ENCODE measurements at places on chromosomes 4 and X.

DNA sequence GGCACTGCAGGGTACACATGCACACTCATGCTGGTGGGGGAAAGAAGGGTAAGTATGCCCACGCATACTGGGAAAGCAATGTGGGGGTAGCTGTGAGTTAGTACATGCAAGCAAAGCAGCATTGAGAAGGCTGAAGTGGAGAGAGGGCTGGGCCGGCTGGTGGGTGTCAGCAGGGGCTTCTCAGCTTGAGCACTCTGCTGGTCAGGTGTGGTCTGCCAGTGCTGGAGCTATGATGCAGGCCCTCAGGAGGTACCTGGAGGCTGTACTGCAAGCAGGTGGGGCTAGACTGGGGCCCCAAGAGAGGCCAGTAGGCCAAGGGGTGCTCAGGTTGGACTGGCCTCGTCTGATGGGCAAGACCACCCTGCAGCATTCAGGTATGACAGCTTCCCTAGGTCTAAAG is 61.9 kb upstream of the SERPINA7 start:
- no peak for DNase-seq
- H3K4me3 ChIP-seq, result no peak overlapping the region
- no peaks in the 10 kb centered on the region for H3K4me1 ChIP-seq
- no peak overlapping the region for H3K27ac ChIP-seq
- no peaks in the 10 kb centered on the region for H3K27me3 ChIP-seq
- H3K36me3 ChIP-seq, result no peaks in the 10 kb centered on the region

GRCh38 chr4:153676984-153677383 is 7.1 kb upstream of the TLR2 start:
- H3K27ac ChIP-seq, result no peak overlapping the region
- DNase-seq, result no peak
- no peaks in the 10 kb centered on the region for H3K36me3 ChIP-seq
- H3K4me3 ChIP-seq, result no peak overlapping the region
- H3K4me1 ChIP-seq, result no peaks in the 10 kb centered on the region

- no peak for DNase-seq
- H3K4me1 ChIP-seq, result no peaks in the 10 kb centered on the region
- no peaks in the 10 kb centered on the region for H3K36me3 ChIP-seq
Measured at GRCh38 chr4:79603681-79604080, 195.7 kb upstream of the GK2 start.

GRCh38 chr4:116323606-116324005 is 761.8 kb downstream of the TRAM1L1 start:
- H3K27ac ChIP-seq, result no peak overlapping the region
- no peak overlapping the region for H3K4me3 ChIP-seq
- no peak for DNase-seq

DNA sequence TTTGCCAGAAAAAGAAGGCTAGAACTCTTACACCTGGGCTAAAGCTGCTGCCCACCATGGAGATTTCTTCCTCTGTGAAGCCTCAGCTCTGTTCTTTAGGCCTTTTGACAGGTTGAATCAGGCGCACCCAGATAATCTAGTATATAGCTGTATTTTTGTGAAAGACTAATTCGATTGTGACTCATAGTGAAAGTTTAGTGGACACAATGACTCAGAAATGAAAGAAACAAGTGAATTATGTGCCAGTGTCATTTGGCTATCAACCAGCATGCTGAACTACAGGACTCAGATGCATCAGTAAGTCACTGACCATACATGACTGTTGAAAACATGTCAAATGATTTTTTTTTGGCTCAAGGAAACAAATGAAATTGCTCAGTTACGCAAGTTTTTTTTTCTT is 425.4 kb downstream of the SLITRK2 start:
- DNase-seq, result no peak
- no peak overlapping the region for H3K4me3 ChIP-seq
- H3K27me3 ChIP-seq, result no peaks in the 10 kb centered on the region

DNA sequence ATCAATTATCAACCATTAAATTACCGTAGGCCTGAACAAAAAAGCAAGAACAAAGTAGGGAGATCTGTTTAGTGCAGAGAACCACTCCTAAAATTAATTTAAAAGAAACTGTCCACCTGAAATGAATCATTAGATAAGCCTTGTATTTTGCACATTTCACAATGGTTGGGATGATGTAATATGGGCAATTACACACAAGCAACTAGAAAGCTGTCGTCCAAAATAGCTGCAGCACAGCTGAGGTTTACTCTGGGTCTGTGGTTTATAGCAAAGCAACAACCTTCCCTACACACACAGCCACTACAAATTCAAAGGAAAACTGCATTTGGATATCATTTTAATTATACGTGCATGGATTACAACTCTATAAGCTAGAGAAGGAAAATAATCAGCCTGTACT is 28.5 kb downstream of the PCDH19 start:
- no peak overlapping the region for H3K4me3 ChIP-seq
- H3K4me1 ChIP-seq, result no peaks in the 10 kb centered on the region
- no peaks in the 10 kb centered on the region for H3K36me3 ChIP-seq
- DNase-seq, result no peak

- peaks cover 7% of the 10 kb centered on the region for H3K4me1 ChIP-seq
- no peak overlapping the region for H3K4me3 ChIP-seq
- DNase-seq, result no peak
- H3K36me3 ChIP-seq, result no peaks in the 10 kb centered on the region
- H3K27ac ChIP-seq, result no peak overlapping the region
Measured at GRCh38 chr4:108700081-108700757, 49.8 kb downstream of the OSTC start.

DNA sequence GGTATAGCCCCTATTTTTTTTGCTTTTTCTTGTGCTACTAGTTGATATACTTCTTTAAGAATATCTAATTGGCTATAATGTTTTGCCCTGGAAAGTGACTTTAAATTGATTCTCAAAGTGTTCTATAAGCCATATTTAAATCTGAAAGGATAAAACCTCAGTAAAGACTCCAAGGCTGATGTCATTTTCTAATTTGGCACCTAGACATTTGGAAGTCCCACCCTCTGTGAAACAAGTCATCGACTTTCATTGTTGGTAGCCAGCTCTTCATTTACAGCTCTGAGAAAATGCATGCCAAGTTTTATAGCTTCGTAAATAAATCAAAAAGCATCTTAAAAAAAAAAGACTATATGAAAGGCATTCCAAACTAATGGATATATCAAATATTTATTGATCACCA is 18.0 kb upstream of the STAG2 start:
- no peaks in the 10 kb centered on the region for H3K36me3 ChIP-seq
- no peak overlapping the region for H3K27ac ChIP-seq
- no peaks in the 10 kb centered on the region for H3K27me3 ChIP-seq
- no peak overlapping the region for H3K4me3 ChIP-seq
- H3K4me1 ChIP-seq, result no peaks in the 10 kb centered on the region

DNA sequence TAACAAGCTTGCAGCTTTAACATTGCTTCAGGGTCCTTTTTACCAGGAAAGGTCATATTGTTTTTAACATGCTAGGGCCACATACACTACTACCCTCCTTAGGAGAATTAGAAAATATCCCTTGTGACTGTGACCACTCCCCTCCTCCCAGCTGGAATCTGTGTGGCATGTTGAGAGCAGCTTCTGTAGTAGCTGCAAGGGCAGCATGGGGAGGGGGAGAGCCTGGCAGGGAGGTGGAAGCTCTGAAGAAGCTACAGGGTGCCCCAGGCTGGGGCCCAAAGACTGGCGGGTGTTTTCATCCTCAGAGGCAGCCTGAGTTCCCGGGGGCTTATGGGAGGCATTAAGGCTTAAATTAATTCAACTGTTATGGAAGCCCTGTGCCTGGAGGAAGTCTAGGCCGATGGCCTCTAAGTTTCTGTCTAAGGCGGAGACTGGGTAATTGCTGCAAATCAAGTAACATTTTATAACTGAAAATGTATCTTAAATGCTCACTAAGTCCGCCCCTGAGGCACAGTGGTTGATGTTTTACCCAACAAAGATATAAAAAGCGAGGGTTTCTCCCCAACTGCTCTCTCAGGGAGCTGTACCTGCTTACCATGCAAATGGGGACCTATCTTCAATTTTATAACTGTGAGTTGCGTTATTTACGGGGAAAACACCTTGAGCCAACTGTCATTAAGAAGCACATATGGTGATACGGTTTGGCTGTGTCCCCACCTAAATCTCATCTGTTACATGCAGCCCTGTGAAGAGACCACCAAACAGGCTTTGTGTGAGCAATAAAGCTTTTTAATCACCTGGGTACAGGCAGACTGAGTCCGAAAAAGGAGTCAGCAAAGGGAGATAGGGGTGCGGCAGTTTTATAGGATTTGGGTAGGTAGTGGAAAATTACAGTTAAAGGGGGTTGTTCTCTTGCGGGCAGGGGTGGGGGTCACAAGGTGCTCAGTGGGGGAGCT is 37.4 kb upstream of the STS start:
- H3K27me3 ChIP-seq, result no peaks in the 10 kb centered on the region
- H3K36me3 ChIP-seq, result no peaks in the 10 kb centered on the region
- no peak overlapping the region for H3K4me3 ChIP-seq
- no peak for DNase-seq
- peaks cover 25% of the 10 kb centered on the region for H3K4me1 ChIP-seq
- H3K27ac ChIP-seq, result no peak overlapping the region

DNA sequence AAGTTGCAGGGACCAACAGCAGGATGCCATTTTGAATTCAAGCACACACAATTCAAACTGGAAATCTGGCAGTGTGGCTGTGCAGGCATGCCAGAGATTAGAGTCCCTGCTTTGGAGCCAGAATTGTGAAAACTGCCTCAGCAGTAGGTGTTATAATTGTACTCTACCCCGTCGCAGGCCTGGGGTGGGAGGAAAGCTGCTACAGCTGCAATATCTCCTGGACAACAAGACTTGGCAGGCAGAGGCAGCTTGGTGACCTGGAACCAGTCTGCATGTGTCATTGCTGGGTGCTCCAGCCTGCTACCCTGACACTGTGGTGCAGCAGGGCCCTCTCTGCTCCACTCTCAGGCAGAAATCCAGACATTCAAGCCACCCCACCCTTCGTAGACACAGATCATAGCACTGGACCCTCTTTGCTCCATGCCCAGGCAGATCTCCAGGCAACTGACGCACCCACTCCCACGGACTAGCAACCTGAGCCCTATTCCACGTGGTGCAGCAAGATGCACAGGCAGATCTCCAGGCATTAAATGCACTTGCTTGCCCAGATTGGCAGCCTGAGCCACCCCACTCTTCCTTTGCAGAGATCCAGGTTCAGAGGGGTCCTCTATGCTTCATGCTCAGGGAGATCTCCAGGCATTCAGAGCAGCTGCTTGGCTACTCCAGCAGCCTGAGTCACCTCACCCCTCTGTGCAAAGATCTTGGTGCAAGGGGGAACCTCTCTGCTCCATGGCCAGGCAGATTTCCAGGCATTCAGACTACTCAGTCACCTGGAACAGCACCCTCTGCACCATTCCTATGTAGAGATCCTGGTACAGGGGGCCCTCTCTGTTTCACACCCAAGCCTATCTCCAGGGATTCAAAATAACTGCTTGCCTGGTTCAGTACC is 140.5 kb downstream of the LRBA start:
- H3K27me3 ChIP-seq, result no peaks in the 10 kb centered on the region
- DNase-seq, result no peak
- H3K27ac ChIP-seq, result no peak overlapping the region
- no peak overlapping the region for H3K4me3 ChIP-seq

DNA sequence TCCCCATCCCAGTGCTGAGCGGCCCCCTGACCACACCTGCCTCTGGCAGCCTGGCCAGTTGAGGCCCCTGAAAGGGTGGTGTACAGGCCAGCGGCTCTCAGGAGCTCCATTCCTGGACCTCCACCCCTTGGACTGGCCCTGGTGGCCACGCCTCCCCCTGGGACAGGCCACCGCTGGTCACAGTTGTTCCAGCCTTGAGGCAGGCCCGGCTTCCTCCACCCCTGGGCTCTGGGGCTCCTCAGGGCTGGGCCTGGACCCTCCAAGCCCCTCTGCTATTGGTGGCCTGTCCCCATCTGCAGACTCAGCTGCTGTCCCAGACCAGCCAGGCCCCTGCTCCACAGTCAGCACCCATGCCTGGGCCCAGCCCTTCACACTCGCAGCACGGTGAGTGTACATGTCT is 93.2 kb upstream of the NKX1-1 start:
- no peaks in the 10 kb centered on the region for H3K36me3 ChIP-seq
- no peaks in the 10 kb centered on the region for H3K4me1 ChIP-seq
- DNase-seq, result no peak
- H3K27me3 ChIP-seq, result no peaks in the 10 kb centered on the region
- H3K27ac ChIP-seq, result no peak overlapping the region

DNA sequence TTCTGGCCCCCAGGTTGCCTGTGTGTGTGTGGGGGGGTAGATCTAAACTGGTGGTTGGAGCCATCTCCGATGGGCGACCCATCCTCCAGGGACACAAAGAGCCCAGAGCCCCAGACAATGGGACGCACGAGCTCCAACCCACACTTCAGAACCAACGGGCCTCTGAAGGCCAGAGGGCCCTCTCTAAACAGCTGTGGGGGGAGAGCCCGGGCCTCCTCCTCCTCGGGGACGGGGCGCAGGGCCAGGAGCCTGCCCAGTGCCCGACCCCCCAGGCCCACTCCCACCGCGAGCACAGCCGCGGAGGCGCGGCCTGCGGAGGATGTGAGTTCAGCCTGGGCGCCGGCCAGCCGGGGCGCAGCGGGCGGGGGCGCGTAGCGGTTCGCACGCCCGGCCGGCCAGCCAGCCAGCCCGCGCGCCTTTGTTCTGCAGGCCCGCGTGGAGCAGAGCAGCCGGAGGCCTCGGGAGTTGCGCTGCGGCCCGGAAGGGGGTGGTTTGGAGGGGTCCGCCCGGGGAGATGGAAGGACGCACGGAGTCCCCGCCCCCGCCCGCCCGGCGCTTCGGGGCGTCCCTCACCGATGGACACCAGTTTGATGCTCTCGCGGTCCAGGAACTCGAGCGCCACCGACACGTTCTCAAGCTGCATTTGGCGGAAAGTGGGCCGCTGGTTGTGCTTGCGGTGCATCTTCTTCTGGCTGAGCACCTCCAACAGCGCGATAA is 4.0 kb downstream of the FLNA start:
- H3K4me3 ChIP-seq, result peak overlapping the region; percentile 66
- peak overlapping the region; percentile 86 for H3K27ac ChIP-seq

DNA sequence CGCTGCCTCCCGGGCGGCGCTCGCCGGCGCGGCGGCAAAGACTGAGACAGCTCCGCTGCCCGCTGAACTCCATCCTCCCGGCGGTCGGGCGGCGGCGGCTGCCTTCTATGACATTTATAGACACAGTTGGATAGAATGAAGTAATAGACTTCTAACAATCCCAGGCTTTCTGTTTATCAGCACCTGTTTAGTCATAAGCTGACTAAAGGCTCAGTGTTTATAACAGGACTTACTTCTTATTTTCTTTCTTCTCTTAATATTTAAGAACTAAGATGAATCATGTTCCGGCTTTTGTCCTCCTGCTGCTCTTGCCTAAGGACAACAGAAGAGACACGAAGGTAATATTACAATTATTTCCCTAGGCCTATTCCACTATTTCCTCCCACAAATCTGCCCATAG is 3.9 kb downstream of the ARL13A start:
- no peak overlapping the region for H3K4me3 ChIP-seq
- H3K27ac ChIP-seq, result no peak overlapping the region
- DNase-seq, result no peak
- no peaks in the 10 kb centered on the region for H3K4me1 ChIP-seq

DNA sequence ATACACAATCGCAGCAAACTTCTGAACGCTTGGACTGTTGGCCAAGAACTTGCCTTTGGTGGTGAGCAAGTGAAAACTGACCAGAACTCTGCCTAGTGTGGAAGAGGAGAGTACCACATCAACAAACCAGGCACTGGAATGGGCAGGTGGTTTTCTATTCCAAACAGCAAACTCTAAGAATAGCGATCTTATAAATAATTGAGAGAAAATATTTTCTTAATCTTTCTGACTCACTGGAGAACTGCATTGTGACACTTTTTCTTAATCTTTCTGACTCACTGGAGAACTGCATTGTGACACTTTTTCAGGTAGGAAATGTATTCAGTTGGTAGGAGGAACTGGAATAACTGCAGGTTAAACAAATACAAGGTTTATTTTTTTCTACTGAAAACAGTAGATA is 57.0 kb upstream of the SORBS2 start:
- H3K36me3 ChIP-seq, result no peaks in the 10 kb centered on the region
- H3K27ac ChIP-seq, result no peak overlapping the region
- H3K27me3 ChIP-seq, result no peaks in the 10 kb centered on the region
- peaks cover 5% of the 10 kb centered on the region for H3K4me1 ChIP-seq
- H3K4me3 ChIP-seq, result no peak overlapping the region
